ENCODE measurements at places on chromosomes 3 and 15. TPM values are rescaled to one million over a fixed set of nuclear protein-coding genes. Genes with fewer than 3 reads are reported as not detected.

The UBL7 gene
- 111 TPM for total RNA-seq

The VIPR1 gene
- total RNA-seq = not detected

The CDC25A gene
- 42.5 TPM for total RNA-seq

The UBE2Q2 gene
- total RNA-seq = 28.6 TPM

The MITF gene
- total RNA-seq = 116 TPM

The TNFSF10 gene
- total RNA-seq = not detected

The DPH3 gene
- 14.2 TPM for total RNA-seq
